Hippocampal formation (tissue), 2 donors: ENCODE measurements at places on chromosomes 3 and 15.

DNA sequence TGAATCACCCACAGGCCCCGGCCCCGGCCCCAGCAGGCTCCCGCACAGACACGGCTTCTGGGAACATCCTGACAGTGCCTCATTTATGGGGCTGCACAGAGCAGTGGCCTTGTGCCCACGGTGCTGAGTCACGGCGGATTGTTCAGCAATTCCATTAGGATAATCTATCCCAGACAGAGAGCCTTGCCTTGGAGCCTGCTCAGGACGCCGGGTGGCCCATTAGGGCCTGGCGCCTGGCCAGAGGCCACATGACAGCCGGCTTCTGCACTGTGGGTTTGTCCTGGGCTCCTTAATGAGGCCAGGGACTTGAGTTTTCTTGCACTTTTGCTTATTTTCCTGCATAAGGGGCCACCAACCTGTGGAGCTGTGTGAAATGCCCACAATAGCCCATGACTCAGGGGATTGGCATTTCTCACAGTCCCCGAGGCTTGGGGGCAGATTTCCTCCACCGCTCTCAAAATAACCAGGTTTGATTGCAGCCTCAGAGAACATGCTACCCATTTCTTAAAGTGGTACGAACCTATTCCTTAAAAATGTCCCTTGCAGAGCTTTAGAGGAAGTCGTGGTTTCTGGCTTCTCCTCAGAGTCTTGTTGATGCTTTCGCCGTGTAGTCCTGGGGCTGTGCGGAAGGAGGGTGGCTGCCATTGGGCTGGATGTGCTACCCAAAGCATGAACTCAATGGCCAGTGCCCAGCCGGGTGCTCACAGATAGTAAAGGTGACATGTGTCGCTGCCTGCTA is 19.0 kb downstream of the SYNM start:
- peak; percentile 81 for DNase-seq

DNA sequence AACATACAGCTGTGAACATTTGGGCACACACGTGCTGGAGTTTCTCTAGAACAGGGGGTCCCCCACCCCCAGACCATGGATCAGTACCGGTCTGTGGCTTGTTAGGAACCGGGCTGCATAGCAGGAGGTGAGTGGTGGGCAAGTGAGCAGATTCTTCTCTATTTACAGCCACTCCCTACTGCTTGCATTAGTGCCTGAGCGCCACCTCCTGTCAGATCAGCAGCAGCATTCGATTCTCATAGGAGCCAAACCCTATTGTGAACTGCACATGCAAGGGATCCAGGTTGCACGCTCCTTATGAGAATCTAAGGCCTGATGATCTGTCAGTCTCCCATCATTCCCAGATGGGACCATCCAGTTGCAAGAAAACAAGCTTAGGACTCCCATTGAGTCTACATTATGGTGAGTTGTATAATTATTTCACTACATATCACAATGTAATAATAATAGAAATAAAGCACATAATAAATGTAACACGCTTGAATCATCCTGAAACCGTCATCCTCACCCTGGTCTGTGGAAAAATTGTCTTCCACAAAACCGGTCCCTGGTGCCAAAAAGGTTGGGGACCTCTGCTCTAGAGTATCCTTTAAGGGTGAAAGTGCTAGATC is 25.8 kb downstream of the CHRM5 start:
- no peak for DNase-seq

GRCh38 chr3:122004991-122005565 is 17.0 kb downstream of the ILDR1 start:
- no peak for DNase-seq

DNA sequence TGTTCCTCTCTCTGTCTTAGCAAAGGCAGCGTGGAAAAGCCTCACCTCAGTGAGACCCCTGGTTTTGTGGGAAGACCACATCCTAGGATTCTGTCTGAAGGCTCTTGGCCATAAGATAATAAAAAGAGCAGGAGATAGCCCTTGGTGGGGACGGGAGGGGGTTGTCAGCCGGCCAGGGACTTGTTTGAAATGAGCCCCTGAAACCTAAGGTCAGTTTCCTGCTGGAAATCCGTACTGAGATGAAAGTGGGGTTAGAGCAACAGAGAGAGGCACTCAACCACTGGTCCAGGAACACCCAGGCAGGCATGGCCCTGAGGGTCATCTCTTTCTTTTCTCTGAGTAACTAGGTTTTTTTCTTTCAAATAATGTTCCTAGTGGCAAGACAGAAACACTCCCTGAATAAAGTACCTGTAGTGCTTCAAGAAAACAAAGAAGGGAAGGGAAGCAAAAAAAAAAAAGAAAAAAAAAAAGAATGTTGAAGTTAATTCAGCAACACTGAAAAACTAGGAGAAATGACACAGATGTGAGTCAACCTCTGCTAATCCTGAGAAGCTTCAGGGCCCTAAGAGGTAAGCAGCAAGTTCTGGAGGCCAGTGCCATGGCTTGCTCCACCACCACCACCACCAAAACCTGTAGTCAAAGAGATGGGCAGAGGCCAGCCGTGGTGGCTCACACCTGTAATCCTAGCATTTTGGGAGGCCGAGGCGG is 3.2 kb downstream of the ITGB5 start:
- DNase-seq: no peak

GRCh38 chr3:158658889-158659288 is 13.6 kb downstream of the LXN start:
- no peak for DNase-seq

GRCh38 chr3:72482589-72483321 is 365.5 kb downstream of the SHQ1 start:
- no peak for DNase-seq

DNA sequence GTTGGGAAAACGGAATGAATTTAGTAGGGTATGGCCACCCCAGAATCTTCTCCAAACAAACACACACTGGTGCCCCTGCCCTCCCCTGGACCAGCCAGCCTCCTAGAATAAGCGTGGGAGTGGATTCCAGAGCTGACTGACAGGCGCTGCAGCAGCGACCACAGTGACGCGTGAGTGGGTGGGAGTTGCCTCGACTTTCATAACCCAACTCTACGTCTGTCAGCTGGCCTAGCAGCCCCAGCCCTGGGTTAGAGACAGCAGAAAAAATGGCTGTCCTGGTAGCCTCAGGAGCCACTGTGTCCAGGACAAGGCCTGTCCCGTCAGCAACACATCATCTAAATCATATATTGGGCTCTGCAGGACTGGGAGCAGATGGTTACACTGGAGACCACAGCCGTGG is 10.0 kb downstream of the PLA2G4B start:
- DNase-seq: no peak

DNA sequence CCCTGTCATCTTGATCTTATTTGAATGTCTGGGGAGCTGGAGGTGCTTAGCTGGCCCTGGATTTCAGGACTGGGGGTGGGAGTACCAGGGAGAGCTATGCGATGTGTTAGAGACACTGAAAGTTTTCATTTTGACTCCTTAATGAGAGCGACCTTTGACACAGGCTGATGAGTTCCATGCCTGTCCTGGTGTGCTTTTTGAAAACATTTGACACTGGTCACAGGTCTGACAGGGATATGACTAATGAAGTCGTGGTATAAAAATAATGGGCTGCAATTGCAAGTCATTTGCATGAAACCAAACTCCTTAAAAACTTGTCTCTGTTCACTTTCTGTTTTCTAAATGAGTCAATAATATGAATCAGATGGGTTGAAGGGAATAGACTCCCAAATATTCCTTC is 81.9 kb downstream of the MECOM start:
- no peak for DNase-seq

GRCh38 chr3:49839193-49839809 is 17.1 kb downstream of the TRAIP start:
- peak; percentile 51 for DNase-seq

GRCh38 chr3:167777356-167777755 is 41.8 kb downstream of the SERPINI1 start:
- no peak for DNase-seq

- DNase-seq: no peak
Observed at GRCh38 chr15:96102631-96103030, 227.9 kb upstream of the NR2F2 start.

- DNase-seq: no peak
Observed at GRCh38 chr15:91925794-91926193, 72.3 kb downstream of the SLCO3A1 start.

DNA sequence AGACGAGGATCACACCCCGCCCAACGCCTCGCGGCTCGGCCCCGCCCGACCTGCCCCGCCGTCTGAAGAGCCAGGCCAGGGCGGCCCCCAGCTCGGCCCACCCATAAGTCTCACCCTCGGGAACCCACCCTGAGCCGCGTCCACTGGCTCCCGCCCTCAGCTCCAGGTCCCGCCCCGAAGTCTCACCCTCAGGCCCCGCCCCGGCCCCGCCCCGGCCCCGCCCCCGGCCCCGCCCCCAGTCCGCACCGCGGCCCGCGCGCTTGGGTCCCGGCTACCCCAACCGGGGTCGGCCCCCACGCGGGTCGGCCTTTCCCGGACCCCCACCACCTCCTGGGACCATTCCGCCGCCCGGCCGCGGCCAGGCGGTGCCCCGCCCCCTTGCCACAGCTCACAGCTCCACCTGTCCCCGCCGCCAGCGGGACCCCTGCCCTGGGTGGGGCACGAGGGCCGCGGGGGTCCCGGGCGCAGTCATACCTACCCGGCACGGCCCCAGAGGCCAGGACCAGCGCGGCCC is 489 bp downstream of the CSPG5 start:
- DNase-seq: peak; percentile 64

GRCh38 chr3:150256318-150256717 is 151.8 kb upstream of the TSC22D2 start:
- no peak for DNase-seq

GRCh38 chr3:28349469-28350000 is 911 bp upstream of the AZI2 start:
- DNase-seq: no peak

GRCh38 chr3:129890125-129890524 is 3.4 kb downstream of the TMCC1 start:
- DNase-seq: no peak

GRCh38 chr3:101027286-101027685 is 34.1 kb upstream of the ABI3BP start:
- no peak for DNase-seq

- no peak for DNase-seq
Observed at GRCh38 chr3:114323546-114324254, 29.9 kb downstream of the TIGIT start.

DNA sequence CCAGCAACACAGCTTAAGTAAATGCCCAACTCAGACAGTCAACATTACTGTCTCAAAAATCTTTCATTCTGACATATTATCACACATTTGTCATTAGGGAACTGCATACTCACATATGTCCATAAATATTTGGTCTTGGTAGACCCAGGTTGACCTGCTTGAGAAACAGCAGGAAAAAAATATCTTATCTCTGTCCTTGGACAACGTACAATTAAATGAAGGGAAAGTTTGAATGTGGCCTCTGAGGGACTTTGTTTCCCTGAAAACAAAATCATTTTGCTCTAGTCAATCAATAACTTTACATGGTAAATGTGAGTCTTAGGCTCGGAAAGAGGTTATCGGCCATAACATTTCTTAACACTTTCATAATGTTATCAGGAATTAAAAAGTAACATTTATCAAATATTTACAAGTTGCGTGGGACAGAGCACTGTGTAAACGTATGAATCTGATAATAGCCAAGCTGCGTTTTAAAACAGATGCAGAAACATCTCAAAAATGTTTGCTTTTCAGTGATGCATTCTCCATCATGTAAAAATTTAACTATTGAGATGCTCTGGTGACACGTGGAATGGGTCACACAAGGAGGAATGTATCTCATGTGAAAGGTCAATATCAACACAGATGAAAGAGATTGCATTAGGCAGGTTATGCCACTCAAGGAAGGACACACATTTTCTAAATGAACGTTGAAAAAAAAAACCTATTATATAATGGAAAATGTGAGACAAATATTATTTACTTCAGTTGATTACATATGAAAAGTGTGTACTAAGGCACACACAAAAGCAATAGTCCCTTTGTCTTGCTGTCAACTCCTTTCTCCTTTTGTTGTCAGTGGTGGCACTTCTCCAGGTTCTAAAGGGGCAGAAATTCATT is 304.4 kb downstream of the WDR72 start:
- DNase-seq: no peak

DNA sequence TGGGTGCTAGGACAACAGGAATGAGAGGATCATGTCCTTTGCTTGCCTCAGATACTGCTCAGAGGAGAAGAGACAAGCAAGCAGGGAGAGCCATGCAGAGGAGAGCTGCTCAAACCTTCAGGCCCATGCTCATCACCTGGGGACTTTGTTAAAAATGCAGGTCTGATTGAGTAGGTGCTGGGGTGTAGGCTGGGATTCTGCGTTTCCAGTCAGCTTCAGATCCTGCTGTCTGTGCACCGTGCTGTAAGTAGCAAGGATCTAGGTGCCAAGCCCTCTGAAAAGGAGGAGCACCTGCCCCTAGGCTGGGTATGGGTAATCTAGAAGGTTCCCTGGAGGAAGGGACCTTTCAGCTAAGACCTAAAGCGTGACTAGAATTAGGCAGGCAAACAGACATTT is 7.3 kb downstream of the FLNB start:
- no peak for DNase-seq

- no peak for DNase-seq
Observed at GRCh38 chr15:96347181-96348111, 16.9 kb downstream of the NR2F2 start.

DNA sequence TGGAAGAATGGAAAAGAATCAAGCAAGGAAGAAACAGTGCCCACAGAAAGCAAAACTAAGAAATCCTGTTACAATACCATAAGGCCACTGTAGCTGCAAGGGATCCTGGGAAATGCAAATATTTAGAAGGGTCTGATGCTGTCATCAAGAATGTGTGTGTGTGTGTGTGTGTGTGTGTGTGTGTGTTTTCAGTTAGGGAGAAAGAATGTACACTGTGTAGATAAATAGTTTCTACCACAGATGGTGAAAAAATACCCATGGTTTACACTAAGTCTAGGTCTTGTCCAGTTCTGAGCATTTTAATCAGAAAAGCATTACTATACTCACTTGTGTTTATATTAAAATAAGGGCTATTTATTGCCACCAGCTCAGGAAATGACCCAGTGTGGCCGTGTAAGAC is 355.0 kb downstream of the RBMS3 start:
- DNase-seq: no peak

GRCh38 chr3:197907196-197907595 is 42.8 kb upstream of the RPL35A start:
- no peak for DNase-seq

GRCh38 chr3:67192466-67192865 is 194.4 kb downstream of the KBTBD8 start:
- no peak for DNase-seq

DNA sequence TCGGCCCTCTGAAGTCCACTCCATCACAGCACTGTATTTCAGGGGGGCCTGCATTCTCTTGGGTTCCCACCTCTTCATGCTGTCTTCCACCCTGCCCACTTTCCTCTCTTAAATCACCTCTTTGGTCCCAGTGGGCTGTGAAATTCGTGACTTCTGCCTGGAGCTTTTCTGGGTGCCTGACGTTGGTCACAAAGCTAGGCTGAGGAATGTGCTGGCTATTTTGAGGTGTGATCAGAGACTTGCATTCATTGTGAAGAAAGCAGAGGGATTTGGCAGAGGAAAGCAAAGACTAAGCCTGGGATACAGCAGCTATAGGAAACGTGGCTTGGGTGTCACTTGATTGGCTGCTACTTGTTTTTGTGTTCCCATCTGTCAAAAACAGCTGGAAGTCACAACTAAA is 202.5 kb downstream of the SATB1 start:
- no peak for DNase-seq

GRCh38 chr3:52535411-52536111 is 844 bp upstream of the UQCC5 start:
- no peak for DNase-seq
